ENCODE measurements at places on chromosomes 4 and X. TPM values are rescaled to one million over a fixed set of nuclear protein-coding genes. Genes with fewer than 3 reads are reported as not detected.

- no peak for DNase-seq
Measured at GRCh38 chr4:174422893-174423256, 99.4 kb downstream of the HPGD start.

Gene PIM2
- total RNA-seq, result 0.59 TPM

Gene FGFBP2
- total RNA-seq, result not detected

GRCh38 chrX:129980540-129981199 is 1.8 kb upstream of the BCORL1 start:
- no peak for DNase-seq

Gene F8A1
- 13.2 TPM for total RNA-seq

Gene NAP1L2
- total RNA-seq, result 0.60 TPM

Gene SLC39A8
- total RNA-seq, result 24.1 TPM

DNA sequence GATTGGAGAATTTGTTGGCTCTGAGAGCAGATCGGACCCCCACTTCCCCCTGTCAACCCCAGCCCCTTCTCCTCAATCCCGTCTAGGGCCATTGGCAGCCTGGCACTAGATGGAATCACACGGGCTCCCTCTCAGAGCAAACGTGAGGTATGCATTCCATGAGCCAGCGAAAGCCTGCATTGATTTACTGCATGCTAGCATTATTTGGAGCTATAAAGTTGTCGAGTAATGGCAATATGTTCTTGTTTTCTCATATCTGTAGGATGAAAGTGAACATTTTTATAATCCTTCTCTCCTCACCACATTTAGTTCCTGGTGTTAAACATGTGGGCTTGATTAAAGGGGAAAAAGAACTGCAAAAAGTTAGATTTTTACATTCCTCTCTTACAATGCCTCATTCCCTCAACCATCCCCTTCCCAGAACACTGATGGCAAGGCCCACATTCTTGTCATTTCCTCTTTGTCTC is 159.2 kb downstream of the SPRY1 start:
- no peak for DNase-seq

DNA sequence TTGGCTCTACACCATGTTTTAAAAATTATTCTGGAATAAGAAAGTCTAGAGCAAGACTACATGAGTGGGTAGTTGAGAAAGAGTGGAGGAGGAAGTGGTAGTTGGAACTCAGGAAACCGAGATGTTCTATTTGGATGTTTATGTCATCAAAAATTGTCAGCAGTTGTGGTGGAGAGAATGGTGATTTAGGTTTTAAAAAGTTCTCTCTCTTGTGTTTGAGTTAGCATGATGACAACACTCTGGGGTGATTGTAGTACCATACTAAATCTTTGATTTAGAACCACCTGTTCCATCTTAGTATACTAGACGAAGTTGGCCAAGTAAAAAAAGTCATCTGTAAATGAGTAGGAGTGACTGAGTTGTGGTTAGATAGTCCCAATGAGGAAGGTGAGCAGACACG is 40.7 kb downstream of the KLHL2 start:
- DNase-seq, result no peak

Gene ATP8A1
- not detected for total RNA-seq

DNA sequence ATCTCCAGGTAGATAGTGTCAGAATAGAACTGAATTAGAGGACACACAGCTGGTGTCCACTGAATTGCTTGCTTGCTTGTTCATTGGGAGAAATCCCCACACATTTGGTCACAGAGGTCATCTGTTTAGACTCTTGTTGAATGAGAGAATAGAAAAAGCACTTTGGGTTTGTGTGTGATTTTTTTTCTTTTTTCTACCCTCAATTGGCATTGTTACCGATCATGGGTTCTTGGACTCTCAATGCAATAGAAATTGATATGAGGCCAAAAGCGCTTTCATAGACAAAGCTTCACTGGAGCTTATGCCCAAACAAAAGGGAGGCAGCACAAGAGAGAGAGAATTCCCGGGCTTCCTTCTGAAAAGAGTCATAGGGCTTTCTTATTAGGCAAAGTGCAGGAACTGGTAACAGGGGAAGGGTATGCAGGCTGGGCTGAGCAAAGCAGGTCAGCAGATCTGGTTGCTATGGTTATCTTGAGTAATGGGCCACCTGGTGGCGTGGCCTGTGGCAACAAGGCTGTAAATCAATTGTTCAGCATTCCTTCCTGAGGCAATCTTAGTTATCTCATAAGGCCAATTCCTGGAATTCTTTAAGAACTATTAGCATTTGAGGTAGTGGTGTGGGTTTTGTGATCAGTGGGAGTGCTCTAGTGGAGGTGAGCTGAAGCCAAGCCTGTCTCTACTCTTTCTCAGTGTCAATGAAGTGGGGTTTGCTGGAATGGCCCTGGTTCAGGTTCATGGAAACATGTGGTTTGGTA is 5.3 kb upstream of the GPR82 start:
- DNase-seq, result peak; percentile 76

Gene TMLHE
- total RNA-seq, result 21.5 TPM

- DNase-seq, result no peak
Measured at GRCh38 chrX:96924581-96924980, 40.9 kb downstream of the RPA4 start.

DNA sequence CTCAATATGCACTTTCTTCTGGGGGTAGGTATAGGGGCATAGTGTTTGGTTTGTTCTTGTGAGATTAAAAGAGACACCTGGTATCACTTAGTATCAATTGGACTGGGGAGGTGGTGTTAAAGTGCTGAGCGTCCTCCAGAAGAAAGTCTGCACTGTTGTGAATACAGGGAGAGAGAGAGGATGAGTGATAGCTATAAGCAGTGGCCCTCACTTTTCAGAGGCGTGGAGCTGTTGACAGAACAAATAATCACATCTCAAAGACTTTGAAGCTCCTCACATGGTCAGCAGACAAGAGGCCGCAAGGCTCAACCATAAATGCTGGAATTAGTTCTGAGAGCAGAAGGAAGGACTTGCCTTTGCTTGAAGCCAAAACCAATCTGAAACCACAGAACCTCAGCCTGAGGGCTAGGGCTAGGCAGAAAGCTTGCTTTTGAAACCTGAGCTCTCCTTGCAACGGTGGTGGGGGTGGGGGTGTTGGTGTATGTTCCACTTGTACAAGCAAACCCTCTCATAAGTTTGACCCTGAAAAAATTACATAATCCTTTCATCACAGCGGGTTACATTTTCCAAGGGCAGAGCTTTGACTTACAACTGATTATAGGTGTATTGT is 123.2 kb upstream of the SCML1 start:
- no peak for DNase-seq

GRCh38 chrX:154298312-154298711 is 2.7 kb downstream of the TKTL1 start:
- DNase-seq, result no peak

Gene GPC4
- 2.4 TPM for total RNA-seq

DNA sequence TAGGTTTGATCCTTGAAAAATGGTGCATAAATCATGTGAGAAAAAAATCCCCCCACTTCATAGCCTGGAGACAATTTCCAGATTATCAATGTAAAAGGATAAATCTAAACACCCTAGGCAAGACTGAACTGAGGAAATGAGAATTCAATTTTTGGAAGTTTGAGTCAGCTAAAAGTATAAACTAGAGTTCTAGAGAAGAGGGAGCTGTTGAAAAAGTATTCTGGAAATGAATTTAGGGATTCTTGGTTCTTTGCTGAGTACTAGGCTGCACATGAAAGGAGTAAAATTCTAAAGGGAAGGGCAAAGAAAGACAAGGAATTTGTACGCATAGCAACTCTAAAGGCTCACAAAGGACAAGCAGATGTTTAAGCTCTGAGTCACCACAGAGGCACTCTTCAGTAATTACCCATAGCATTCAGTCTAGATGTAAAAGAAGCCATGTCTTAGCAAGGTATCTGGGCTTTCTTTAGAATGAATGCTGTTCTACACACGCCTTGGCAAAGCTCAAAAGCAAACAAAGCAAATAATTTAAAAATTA is 896.5 kb downstream of the PDHA2 start:
- peak; percentile 85 for DNase-seq

- no peak for DNase-seq
Measured at GRCh38 chr4:177057186-177057585, 252.5 kb upstream of the NEIL3 start.

DNA sequence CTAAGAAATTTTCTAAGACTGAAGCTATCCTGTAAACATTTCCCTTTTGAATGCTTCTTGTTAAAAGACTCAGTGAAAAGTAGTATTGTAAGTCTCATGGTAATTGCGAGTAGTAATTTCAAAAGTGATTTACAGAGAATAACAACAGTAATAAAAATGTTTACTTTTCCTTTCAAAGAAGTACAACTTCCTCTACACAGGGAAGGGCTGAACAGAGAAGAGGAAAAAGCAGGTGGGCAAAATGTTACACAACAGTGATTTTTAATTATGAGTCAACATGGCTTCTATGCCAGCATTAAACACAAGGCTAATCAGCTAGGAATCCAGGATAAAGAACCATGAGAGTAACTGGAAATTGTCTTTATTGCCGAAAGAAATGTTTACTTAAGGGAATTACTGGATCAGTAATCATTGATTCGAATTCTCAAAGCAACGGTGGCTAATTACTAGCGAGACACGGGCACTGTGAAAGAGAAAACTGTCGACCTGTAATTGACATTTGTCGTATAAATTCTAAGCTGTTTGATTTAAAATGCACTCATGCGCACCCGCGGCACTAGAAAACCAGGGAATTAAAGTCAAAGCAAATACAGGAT is 15.4 kb downstream of the UTP3 start:
- DNase-seq, result no peak

DNA sequence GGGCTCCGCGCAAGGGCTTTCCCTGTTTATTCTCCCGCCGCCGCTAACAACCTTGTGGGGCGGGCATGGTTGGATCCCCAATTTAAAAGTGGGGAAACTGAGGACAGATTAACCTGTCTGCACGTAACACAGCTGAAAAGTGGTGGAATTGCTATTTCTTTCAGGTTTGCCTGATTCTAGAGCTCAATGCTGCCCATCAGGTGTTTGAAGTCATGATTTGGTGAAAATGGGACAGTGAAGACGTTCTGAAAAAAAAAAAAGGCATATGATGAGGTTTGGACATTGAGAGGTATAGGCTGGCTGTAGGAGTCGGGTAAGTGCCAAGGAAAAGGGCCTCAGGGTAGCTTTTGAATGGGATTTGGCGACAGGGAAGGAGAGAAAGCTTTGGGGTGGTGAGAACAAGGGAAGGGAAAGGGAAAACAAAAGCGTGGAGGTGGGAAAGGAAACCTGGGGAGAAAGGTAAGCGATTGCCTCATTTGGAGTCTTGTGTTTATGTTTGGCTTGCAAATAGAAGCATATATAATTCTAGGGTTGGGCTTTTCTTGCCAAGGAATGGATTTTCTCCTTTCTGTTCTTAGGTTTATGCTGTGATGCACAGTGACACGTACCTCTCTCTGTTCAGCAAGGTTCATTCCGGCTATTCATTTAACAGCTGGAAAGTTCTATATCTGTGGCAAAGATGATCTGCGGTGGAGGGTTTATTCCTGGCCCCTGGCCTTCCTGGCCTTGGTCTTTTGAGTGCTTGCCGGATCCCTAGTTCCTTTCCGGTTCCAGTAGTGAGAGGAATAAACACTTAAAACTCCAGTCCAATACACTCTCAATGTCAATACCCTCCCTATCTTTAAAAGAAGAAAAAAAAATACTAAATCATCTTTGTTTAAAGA is 2.4 kb upstream of the STIM2 start:
- no peak for DNase-seq

GRCh38 chrX:118595501-118596042 is 100.0 kb downstream of the DOCK11 start:
- DNase-seq, result no peak

- DNase-seq, result peak; percentile 48
Measured at GRCh38 chr4:55078987-55079386, 46.4 kb downstream of the KDR start.

- no peak for DNase-seq
Measured at GRCh38 chr4:143302536-143302935, 34.1 kb upstream of the GAB1 start.

DNA sequence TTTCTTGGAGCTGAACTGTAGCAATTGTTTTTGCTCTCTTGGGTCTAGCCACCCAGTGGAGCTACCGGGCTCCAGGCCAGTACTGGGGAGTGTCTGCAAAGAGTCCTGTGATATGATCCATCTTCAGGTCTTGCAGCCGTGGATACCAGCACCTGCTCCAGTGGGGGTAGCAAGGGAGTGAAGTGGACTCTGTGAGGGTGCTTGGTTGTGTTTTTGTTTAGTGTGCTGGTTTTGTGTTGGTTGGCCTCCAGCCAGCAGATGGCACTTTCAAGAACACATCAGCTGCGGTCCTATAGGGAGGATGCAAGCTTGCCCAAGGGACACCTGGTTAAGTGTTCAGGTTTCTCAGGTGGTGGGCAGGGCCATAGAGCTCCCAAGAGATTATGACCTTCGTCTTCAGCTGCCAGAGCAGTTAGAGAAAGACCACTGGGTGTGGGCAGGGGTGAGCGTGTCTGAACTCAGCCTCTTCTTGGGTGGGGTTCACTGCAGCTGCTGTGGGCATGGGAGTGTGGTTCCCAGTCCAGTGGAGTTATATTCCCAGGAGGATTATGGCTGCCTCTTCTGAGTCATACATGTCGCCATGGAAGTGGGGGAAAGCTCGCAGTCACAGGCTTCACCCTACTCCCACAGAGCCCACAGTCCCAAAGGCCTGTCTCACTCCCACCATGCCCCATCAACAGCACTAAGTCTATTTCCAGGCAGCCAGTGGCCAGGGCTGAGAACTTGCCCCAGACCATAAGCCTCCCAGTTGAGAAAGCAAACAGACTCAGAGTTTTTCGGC is 811.6 kb downstream of the GLUD2 start:
- no peak for DNase-seq

GRCh38 chr4:153242839-153243324 is 38.6 kb downstream of the TRIM2 start:
- no peak for DNase-seq

Gene FAM47B
- not detected for total RNA-seq

Gene STIM2
- total RNA-seq, result 10.0 TPM

Gene DKK2
- not detected for total RNA-seq

Gene ANXA3
- total RNA-seq, result 189 TPM

- no peak for DNase-seq
Measured at GRCh38 chrX:7131621-7132020, 15.9 kb upstream of the STS start.

GRCh38 chrX:10628906-10629305 is 8.5 kb upstream of the MID1 start:
- peak; percentile 42 for DNase-seq

DNA sequence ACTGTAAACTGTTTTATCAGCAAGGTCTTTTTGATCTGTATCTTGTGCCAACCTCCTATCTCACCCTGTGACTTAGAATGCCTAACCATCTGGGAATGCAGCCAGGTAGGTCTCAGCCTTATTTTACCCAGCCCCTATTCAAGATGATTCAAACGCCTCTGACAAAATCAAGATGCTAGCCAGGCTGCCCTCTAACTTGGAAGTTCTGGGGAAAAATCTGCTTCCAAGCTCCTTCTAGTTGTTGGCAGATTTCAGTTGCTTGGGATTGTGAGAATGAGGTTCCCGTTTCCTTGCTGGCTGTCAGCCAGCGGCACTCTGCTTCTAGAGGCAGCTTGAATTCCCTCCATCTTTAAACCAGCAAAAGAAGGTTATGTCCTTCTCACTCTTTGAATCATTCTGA is 34.7 kb downstream of the LUZP4 start:
- no peak for DNase-seq

- peak; percentile 68 for DNase-seq
Measured at GRCh38 chrX:11437642-11438379, 144.6 kb downstream of the AMELX start.

All from A172 (cell line).